ENCODE measurements at places on chromosomes 11 and 22.

DNA sequence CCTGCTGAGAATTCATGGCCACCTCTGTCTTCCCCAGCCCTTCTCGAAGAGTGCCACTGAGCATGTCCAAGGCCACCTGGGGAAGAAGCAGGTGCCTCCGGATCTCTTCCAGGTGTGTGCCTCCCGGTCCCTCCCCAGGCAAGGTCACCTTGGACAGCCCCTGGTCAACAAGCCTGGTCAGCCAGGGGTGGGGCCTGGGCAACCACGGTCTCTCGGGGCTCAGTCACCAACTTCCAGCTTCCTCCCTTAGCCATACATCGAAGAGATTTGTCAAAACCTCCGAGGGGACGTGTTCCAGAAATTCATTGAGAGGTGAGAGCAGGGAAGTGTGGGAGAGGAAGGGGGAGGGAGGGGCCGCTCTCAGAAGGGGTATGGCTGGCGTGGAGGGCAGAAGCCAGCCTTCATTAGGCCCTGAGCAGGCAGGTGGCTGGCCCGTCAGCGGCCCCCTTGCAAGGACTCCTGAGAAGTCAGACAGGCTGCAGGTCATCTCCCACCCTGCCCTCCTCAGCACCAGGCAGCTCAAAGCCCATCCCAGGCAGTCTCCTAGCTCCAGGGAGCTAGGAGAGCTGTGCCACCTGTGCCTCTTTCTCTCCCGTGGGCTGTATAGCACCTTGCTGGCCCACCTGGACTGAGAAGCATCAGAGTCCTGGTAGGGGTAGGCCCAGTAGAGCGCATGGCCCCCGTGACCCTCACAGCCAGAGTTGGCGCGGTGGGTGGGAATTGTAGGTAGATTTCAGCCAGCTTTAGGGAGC is 9.3 kb upstream of the ANKRD13D start:
- DNase-seq = no peak

DNA sequence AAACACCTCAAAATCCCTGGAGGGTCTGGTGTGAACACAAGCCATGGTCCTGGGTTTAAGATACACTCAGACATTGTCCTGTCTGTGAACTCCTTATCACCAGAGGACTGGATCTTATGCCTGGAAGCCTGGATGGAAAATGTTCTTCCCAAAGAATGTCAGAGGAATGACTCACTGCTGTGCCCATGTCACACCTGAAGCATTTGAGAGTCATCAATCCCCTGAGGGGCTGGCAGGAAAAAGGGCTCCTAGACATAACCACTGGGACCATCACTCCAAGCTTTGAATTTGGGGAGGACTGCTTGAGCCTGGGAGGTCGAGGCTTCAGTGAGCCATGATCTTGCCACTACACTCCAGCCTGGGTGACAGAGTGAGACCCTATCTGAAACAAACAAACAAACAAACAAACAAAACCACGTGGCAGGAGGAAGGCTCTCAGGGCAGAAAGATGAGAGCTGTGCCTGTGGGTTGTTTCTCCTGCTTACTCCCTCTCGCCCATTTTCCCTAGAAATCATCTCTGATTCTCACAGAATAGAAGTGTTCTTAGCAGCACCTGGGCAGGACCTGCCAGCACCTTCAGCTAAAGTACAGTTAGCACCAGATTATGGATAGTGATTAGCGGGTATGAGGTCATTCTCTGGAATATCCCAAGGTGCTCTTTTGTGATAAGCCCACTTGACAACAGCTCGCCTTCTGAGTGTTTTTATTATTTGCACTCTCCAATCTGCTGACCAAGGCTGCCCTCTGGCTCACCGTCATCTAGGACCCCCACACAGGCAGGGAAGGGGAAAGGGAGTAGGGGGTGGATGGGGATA is 11.9 kb upstream of the PRG2 start:
- DNase-seq = no peak

DNA sequence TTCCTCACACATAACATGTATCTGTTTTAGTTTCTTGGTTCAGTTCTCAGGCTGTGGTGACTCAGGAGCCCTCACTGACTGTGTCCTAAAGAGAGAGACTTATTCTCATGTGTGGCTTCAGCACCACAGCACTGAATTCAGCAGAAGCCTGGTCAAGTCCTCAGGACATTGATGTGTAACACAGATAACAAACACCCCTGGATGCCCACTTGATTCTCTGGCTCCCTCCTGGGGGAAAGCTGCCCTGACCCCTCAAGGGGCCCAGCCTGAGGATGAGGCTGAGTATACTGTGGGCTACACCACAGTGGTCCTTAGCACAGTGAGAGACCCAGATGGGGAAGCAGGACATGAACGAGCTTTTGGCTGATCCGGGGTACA is 87.2 kb upstream of the VPREB1 start:
- no peak for DNase-seq

GRCh38 chr11:79237091-79237490 is 203.7 kb downstream of the TENM4 start:
- no peak for DNase-seq

DNA sequence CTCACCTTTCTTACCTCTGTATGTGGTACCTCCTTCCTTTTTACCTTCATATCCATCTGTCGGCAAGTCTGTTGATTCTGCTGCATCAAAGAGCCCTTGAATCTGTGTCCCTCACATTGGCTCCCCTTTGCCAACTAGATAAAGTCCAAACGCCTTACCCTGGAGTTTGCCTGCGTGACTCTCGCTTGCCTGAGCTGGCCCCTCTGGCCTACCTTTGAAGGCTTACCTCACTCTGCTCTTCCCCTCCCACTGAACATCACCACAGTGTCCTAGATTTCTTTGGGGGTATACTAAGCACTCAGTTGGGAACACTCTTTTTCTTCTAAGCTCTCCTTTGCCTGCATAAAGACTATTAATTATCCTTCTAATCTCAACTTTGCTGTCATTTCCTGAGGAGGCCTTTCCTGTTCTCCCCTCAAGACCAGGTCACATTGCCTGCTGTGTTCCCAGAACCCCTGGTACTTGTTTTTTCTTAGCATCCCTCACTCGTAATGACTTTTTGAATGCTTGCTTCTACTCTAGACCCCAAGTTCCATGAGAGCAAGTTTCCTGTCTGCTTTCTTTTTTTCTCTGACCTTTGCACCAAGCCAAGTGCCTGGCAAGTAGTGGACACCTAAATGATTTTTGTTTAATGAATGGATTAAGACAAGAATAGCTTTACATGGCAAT is 67.8 kb upstream of the ADORA2A start:
- DNase-seq = peak; percentile 12

DNA sequence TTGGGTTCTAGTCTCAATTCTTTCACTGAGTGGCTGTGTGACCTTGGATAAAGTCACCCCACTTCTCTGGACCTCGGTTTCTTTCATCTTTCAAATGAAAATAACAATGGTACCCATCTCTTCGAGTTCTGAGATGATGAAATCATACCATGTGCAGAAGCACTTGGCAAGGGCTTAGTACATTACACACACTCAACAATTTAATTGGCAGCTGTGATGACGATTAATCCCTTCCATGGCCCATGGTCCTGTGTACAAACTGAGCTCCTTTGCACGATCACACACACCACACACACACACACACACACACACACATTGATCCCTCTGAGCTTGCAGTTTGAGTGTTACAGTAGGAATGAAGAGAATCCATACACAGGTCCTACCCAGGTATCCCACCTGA is 103.4 kb upstream of the ASPHD2 start:
- no peak for DNase-seq

DNA sequence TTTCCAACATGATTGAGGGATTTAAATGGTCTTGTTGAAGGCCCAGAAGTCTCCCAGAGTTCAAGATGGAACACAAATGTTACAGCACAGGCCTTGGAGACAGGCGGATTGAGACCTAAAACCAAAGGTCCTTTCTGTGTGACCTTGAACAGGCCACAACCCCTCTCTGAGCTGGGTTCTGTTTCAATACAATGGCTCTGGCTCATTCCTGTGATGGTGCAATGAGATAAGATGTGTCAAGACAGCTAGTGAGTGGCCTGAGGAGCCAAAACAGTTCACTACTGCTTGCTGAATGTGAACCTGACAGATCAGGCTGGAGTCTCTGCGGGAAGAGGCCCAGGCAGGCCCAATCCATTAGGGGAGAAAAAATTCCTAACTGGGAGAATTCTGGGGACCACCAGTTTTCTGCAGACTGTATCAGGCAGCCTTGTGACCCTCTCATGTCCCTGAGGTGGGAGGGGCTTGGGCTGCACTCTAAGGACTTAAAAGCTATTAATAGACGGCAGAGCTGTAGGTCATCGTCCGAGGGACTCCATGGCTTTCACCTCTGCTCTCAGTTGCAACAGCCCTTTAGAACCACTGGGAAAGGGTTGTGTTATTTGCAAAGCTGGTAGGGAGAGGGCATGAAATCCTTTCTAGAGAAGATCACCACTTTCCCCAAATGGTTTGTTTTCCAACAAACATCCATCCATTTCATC is 126.1 kb upstream of the TEAD1 start:
- no peak for DNase-seq

DNA sequence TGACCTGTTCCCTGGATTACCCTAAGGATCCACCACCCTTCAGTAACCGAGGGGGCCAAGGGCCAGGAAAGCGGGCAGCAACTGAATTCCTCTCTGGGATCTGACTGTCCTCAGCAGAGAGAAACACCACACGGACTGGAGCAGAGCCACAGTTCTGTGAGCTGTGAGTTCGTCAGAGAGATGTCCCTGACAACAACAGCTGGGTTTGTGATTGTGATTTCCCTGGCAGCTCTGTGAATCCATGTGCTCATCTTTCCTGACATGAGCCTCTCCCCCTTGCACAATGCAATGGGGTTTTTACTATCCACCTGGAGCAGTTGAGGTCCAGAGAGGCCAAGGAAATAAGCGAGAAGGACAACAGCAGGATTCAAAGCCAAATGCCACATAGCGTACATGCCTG is 69.4 kb upstream of the AMPD3 start:
- DNase-seq = peak; percentile 40

- DNase-seq = no peak
Observed at GRCh38 chr22:26534171-26534855, 22.0 kb upstream of the TFIP11 start.

- no peak for DNase-seq
Observed at GRCh38 chr11:12241971-12242672, 131.7 kb downstream of the MICAL2 start.

DNA sequence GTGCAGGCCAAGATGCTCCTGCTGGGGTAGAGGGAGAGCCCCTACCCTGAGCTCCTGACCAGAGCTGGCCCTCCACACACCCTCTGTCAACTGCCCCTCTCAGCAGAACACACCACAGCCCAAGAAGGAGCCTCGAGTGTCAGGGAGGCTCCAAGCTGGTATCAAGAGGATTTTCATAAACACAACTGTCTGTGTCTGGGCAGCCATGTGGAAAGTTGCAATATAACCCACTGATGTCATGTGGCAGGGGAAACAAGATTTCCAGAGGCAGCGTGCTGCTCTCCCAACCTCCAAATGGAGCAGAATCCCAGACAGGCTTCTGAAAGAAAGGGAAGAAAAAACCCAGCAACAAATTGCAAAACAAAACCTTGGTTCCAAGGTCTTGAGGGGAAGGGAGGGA is 569.9 kb downstream of the BUD13 start:
- DNase-seq = no peak

GRCh38 chr22:25448435-25449051 is 115.9 kb upstream of the GRK3 start:
- DNase-seq = peak; percentile 41

DNA sequence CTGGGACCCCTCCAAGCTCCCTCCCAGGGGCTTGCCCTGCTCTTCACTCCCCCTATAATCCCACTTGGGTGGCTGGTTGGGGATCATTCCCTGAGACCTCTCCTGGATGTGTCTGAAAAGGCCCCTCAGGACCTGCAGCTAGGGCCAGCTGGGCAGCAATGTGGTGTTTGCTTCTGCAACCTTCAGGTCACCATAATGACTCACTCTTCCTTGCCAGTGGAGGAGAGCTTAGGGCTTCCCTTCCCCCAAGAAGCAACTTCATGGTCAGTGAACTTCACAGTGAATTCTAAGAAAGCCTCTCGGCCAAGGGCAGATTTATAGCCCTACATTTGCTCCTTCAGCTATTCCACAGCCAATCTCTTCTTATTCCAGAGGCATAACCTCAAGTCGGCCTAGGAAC is 45.1 kb upstream of the TSPAN18 start:
- DNase-seq = no peak

DNA sequence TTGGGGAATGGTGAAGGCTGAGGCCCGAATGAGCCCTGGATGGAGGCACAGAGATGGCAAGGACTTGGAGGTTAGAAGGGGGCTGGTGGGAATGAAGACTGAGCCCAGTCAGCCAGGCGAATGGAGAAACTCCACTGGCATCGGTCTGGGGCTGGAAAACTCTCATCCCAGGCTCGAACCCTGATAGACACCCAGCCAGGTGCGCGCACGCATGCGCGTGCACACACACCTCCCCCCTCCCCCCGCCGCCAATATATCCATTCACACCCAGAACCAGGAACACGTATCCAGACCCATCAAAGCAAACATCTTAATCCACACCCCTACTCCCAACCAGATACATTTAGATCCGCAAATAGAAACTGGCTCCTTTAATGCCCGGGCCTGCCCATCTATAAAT is 139.3 kb downstream of the CEP164 start:
- no peak for DNase-seq

- peak; percentile 53 for DNase-seq
Observed at GRCh38 chr22:31350410-31350863, 4.3 kb upstream of the PATZ1 start.

DNA sequence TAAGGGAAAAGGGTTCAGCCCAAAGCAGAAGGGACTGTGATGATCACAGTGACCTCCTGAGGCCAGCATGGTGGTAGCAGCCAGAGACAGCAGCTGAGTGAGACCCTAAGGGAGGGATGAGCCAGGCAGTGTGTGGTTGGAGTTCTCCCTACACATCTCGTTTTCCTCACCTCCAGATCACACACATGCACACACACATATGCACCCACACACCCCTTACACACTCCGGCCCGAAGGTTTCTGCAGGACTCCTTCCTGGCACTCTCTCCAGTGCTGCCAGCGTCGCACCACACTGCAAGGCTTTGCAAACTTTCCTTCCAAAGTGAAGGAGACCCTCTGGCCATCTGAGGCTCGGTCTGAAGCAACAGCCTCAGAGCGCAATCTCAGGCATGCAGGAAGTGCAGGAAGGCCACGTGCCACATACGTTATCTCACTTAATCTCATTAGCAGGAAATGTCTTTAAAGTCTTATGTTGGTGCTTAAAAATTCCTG is 26.9 kb upstream of the TP53I11 start:
- peak; percentile 44 for DNase-seq

DNA sequence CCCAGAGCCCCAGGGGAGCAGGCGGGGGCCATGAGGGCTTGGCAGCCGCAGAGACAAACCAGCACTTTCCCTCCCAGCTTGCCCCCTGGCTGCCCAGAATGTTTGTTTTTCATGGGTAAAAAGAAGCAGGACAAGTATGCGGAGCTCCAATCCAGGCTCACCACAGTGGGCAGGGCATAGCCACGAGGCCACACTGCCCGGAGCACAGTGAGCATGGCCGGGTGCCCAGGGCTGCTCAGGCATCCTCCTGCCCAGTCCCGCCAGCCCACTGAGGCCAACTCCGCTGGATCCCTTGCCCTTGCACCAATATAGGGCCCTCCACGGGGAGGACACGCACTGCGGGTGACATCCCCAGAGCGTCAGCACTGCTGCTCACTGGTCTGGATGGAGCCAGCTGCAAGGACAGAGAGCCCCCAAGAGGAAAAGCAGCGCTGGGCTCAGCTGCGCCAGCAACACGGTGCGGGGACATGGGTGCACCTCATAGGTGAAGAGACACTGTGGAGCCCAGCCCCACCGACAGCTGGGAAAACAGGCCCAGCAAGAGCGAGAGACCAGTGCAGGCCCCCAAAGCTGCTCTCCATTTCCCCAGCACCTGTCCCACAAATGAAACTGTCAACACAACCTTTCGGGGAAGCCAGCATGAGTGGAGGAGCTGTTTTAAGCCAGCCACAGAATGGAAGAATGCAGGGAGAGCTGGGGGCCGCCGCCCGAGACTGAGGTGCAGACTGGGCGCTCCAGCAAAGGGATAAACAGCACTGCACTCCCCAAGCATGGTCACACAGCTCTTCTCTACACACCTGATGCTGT is 24.8 kb downstream of the ARVCF start:
- DNase-seq = no peak
